ENCODE measurements at places on chromosomes 2 and 18. TPM values are rescaled to one million over a fixed set of nuclear protein-coding genes. Genes with fewer than 3 reads are reported as not detected.

GRCh38 chr2:15807418-15808203 lies 132.7 kb upstream of the MYCN start:
- DNase-seq, result no peak

GRCh38 chr2:47076126-47076506 lies 79.0 kb downstream of the STPG4 start:
- no peak for DNase-seq

DNA sequence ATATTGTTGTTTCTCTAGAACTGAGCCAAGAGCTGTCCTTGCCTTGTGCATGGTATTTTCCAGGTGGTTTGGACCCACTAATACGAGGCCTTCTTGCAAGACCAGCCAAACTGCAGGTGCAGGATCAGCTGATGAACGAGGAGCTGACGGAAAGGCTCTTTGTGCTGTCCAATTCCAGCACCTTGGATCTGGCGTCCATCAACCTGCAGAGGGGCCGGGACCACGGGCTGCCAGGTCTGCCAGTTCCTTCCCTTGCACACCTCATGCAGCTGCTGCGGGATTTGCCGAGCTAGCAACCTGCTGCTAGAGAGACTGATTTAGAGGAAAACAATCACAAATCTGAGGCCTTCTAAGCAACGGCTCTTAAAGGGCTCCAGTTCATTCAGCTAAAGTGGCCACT lies 74.5 kb downstream of the TPO start:
- DNase-seq, result no peak

DNA sequence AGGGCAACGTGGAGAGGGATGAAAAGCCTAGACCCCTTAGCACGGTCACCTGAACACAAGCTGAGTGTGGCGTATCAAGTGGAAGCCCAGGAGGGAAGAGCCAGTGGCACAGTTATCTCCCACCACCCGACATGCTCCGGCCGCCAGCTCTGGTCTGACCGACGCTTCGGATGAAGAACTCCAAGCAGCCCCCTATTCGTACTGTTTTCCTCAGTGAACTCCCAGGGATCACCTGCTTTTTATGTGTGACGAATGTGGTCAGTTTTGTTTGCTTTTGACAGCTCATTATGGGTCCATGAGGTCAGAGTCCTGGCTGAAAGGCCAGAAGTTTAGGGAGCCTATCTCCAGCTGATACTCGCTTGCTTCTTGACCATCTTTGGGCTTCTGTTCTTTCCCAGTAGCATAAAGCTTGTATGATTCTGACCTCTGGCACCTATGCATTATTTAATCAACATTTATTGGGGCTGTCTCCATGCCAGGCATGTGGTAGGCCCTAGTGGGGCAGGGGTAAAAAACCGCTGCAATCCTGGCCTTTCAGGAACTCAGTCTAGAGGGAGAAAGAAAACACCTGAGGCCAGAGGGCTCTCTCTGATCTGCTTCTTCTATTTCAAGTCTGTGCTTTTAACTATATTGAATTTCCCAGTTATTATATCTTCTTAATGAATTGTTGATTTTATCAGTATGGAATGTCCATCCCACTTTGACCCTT lies 33.0 kb upstream of the MRPL33 start:
- DNase-seq, result no peak

ORC2 gene
- polyA plus RNA-seq, result 9.5 TPM

GRCh38 chr18:49243391-49243790 lies 217.1 kb downstream of the DYM start:
- no peak for DNase-seq

- no peak for DNase-seq
Measured at GRCh38 chr2:65319674-65320041, 92.0 kb downstream of the ACTR2 start.

RAX gene
- polyA plus RNA-seq, result not detected

DNA sequence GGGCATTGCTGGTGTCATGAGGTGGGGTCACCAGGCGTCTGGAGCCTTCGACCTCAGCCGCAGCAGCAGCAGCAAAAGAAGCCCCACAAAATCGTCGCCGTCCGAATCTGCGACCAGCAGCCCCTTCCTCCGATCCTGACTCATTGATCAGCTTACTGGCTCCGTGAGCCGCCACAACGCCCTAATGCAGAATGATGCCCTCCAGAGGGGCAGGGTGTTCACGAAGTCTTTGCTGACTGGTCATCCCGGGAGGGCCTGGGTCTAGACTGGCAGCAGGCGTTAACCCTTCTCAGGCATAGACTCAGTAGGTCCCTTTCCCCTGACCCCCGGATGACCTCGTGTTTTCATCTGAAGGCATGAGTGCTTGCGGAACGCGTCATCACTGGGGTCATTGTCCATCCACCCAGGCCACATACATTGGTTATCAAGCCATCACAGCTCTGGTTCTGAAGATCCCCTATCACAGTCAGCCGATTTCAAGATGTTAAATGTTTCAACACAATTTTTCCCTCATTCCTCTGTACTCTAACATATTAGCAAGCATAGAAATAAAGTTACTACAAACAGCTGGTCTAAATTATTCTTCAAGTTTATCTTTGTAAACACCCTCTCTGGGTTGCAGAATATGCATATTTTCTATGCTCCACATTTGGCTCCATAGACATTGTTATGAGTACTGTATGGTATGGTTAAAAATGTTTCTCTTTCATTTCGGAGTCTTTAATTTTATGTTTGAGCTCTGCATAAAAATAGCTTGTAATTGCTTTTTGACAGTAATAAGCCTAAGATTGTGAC lies 83.3 kb upstream of the SALL3 start:
- no peak for DNase-seq

MORN2 gene
- polyA plus RNA-seq, result 1.9 TPM

IGFBP2 gene
- not detected for polyA plus RNA-seq

KIF5C gene
- polyA plus RNA-seq, result 3.3 TPM

ASXL3 gene
- polyA plus RNA-seq, result not detected

- DNase-seq, result no peak
Measured at GRCh38 chr18:54149078-54149697, 75.3 kb downstream of the MBD2 start.

GRCh38 chr2:224973112-224974016 lies 68.9 kb downstream of the DOCK10 start:
- DNase-seq, result peak; percentile 59

- DNase-seq, result no peak
Measured at GRCh38 chr18:58241877-58242276, 197.9 kb downstream of the NEDD4L start.

CCDC102B gene
- polyA plus RNA-seq, result 4.0 TPM

REEP1 gene
- polyA plus RNA-seq, result not detected

ACMSD gene
- not detected for polyA plus RNA-seq

DNA sequence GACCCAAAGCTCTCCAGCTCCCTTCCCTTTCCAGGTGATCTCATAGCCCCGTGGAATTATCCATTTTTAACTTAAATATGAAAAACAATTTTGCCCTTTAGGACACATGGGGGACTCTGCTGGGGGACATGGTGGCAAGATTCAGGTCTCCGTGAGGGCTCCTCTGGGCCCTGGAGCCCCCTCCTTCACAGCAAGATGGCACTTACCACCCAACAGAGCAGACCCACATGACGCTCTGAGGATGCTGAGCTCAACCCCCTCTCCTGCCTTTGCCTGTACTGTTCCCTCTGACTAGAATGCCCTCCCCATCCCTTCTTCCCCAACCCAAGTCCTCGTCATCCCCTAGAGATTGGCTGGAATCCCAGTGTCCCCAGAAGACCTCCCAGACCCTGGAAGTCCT lies 17.2 kb downstream of the TEX51 start:
- no peak for DNase-seq

DNA sequence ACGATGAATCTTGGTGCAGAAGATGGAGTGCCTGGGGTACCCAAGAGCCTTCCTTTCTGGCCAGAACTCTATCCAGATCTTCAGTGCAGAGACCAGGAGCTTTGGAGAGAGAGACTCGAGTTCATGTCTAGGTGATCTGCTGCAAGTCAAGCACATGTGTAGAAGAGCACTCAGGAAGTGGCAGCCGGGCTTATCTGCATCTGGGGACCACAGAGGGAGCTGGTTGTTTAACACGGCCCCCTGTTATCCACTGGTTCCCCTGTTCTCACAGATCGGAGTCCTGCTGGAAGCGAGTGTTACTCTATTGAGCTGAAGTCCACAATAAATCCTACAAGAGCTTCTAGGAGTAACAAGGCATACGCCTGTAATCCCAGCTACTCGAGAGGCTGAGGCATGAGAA lies 128.3 kb downstream of the ACOXL start:
- no peak for DNase-seq

DNA sequence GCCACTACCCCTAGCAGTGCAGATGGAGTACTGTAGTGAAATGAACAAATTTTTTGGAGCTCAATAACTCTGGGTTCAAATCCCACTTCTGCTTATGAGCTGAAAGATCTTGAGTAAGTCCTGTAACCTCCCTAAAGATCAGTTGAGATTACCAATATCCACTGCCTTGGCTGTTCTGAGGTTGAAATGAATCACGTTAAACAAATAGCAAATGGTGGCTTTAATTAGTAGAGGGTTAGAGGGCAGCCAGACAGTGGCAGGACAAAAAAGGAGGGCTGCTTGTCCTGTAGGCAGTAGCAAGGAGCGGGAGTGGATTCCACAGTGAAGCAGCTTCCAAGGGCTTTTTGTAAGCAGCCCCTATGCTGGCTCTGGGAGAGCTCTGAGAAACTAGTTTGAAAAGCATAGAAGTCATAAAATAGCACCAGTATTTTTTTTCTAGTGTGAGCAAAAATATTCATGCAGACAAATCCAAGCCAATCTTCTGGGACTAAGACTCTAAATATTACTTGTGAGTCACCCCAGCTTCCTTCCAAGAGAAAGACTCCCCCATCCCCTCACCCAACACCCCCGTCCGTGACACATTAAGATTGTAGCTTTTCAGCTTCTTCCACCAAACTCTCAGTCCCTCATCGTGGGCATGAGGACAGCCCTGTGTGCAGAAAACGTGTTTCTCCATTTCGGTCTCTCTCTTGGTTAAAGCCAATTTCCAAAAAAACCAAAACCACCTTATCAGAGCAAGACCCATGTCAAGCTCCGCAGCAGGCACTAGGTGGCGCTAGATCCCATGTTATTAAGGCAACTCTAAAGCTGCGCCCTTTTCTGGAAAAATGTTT lies 123.5 kb upstream of the LGALSL start:
- DNase-seq, result peak; percentile 86

DNA sequence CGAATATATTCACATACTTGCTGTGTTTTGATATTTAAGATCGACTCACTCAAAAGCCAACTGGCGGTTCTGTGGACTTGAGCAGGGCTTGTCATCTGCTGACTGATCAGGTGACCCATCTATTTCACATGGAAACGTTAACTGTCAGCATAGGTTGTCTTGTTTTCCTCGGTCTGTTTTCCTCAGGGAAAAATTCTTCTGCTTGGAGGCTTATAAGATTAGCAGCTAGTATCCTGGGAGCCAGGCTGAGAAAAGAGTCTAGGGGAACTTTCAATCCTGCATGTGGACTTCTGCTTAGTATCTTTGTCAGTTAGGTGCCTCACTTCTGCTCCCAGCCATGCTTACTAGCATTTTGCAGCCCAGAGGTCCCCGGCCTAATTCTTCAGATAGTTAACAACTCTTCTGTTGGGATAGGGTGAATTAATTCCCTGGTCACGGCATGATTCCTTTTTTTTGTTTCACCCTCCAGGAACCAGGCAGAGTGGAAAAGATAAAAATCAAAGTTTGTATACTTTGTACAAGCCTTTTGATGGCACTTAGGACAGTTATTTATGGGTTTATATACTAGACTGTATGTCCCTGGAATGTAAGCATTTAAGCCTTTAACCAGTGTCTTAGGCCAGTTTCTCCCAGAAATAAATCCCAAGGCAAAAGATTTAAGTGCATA lies 226.0 kb downstream of the GULP1 start:
- no peak for DNase-seq

RNU2-63P gene
- polyA plus RNA-seq, result not detected

- DNase-seq, result no peak
Measured at GRCh38 chr18:53819671-53820070, 404.8 kb downstream of the MBD2 start.

DNA sequence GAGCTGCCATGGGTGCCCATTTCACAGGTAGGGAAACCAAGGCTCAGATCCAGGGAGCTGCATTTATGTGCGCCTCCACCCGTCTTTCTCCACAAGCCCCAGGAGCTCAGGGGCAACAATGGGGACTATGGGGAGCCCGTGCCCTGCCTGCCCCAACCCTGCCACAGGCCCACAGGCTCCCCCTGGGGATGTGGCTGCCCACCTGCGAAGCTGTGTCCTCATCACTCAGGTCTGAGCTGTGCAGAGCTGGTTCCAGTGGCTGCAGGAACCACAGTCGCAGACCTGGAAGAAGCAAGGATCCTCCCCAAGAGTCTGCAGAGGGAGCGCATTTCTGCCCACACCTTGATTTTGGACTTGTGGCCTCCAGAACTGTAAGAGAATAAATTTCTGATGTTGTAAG lies 9.8 kb downstream of the TEKT4 start:
- DNase-seq, result no peak
